ENCODE measurements at places on chromosomes 2 and 18.

DNA sequence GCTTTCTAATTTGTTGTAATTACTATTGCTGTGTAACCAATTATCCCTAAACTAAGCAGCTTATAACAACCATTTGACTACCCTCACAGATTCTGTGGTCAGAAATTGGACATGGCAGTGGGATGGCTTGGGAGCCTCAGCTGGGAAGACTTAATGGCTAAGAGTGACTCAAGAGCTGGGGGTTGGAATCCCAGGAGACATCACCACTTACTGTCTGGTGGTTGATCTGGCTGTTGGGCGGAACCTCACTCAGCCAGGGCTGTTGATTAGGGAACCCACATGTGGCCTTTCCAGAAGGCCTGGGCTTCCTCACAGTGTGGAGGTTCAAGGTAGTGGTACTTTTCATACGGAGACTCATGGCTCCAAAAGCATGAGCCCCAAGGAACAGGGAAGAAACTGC, 49.8 kb downstream of the E2F6 start:
- DNase-seq, result no peak

DNA sequence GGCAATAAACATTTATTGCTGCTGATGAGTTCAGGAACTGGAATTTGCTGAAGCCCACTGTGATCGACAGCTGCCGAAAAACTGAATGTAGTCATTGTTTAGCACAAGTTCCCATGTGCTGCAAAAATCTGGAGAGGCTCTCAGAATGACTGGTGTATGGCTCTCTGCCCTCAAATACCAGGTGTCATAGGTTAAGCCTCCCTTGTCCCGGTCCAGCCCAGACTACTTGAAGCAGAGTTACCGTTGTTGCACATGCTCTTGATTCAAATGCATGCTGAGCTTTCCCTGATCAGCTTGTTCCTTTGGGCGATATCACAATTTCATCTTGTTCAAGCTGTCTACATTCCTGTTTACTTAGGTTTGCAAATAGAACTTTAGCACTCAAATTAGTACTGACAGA, 625.2 kb downstream of the CPS1 start:
- DNase-seq, result peak; percentile 28

DNA sequence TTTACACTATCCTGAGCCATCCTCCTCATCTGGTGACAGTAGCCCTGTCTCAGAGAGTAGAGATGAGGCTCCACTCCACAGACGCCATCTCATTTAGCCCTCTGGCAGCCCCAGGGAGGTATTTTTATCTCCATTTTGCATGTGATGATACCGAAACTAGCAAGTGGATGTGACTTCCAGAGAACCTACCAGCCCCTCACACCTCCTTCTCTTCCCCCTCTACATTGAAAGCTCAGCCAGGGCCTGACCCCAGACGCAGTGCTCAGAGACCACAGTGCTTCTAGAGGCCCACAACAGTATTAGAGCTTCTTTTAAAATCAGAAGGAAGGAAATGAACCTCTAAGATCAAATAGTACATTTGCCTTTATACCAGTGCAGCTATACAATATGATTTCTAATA, 8.3 kb downstream of the GYPC start:
- DNase-seq, result no peak

DNA sequence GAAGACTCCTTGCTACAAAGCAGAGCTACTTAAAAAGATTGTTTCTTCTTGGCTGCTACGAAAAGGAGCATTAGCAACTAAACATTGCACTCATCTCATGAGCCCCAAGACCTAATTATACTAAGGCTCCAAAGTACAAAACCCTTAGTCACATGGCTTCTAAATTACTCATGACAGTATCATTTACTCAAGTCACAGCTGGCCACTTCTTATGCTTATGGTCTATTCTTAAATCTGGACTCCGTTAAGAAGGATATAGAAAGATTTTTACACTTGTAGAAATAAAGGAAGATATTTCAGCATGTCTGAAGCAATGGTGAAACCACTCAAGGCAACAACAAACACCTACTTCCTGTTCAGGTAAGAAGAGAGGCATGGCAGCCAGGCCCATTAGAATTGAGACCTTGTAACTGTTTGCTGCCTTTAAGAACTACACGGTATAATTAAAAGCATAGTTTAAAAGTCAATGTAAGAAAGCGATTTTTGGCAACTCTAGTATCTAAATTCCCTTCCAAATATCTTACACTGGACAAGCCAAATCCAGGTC, 12.7 kb downstream of the ANKRD44 start:
- no peak for DNase-seq

DNA sequence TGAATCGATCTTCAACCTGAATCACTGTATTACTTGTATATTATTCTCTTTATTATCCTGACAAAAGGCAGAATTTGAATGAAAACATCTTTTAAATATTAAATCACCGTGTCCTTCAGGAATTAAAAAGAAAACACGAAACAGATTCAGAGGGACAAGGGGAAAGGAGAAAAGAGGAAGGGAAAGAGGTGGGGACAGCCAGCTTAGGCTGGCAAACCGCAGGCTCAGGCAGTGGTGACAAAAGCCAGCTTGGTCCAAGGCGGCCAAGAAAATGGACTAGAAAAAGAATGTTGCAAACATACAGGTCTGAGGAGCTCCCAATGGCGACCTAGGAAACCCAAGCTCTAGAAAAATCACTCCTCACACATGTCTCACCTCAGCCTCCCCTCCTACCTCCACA, 6.8 kb downstream of the B4GALT6 start:
- DNase-seq, result no peak

- DNase-seq, result peak; percentile 11
Observed at GRCh38 chr2:177053038-177053437, 159.6 kb upstream of the HNRNPA3 start.

GRCh38 chr18:1050012-1050657, 145.5 kb downstream of the ADCYAP1 start:
- DNase-seq, result no peak

- peak; percentile 45 for DNase-seq
Observed at GRCh38 chr2:104766683-104767082, 87.2 kb upstream of the POU3F3 start.

DNA sequence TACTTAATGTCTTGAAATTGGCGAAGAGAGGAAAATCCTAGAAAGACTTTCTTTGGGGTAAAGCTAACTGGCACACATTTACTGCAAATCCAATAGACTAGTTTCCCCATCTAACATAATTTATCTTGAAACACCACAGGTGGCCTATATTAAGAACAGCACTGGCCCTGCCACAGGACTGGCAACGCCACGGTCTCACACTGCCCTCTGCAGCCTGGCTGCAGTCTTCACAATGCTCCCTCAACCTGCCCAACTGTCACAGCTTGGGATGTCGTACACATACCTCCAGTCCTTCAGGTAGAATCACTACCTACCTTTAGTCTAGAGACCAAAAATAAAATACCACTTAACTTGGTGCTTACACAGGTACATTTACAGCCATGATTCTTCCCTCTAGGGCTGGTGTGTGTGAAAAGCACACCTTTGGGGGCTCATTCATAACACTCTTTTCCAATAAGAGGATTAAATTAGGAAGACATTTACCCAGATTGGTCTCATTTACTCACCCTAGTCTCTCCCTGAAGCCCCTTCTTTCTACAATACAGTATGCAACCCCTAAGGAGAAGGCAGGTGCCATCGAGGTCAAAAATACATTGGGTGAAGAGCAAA, 222.2 kb downstream of the C1D start:
- DNase-seq, result peak; percentile 90

DNA sequence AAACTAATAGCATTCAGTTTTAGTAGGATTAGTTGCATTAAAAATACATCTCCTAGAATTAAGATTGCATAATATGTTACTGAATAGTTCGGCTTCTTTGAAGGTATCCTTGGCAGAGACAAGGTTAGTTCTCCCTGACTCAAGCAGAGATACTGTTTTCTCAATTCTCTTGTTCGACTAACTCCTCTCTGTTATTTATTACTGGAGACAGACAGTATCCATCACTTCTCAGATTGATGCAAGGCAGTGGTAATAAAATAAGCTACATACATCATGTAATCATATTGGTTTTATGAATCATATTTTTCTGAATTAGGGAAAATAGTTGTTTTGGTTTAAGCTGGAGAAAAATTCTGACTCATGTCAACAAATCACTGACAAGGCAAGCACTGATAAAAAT, 134.8 kb downstream of the SLC8A1 start:
- peak; percentile 12 for DNase-seq

GRCh38 chr2:219901155-219901554, 273.7 kb downstream of the SLC4A3 start:
- no peak for DNase-seq

GRCh38 chr2:133791191-133791590, 222.9 kb upstream of the NCKAP5 start:
- peak; percentile 58 for DNase-seq

DNA sequence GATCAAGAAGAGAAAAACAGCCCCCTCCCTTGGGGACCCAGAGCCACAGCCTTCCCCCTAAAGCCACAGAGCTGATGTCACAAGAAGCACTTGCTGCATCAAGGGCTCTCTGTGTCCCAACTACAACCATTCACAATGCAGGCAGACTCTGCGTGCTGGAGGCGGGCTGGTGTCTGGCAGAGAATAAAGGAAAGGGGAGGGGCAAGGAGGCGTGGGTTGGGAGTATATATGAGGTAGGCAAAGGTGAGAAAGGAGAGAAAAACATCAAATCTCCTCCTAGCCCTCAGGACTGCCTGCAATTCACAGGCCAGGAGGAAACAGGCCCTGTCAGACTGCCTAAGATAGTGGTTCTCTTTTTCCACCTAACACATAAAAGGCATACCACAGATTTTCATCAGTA, 48.8 kb upstream of the IHH start:
- no peak for DNase-seq

DNA sequence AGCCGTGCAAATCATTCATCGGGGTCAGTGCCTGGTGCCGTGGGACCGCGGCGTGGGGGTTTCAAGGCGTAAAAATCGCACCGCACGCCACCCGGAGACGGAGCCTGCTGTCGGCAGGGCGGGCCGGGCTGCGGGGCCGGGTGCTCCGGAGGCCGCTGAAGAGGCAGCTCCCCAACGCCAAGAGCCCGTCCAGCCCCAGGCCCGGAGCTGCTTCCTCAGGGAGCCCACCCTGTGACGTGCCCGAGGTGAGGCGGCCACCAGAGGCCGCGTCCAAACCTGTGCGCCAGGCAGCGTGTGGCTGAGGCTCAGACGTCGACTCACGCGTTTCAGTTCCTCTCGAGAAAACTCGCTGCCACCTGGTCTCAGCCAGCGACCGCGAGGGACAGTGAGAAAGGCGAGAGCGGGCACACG, 98.1 kb downstream of the NFATC1 start:
- no peak for DNase-seq

GRCh38 chr18:57077786-57078552, 68.9 kb upstream of the BOD1L2 start:
- DNase-seq, result no peak

- no peak for DNase-seq
Observed at GRCh38 chr2:65409045-65409444, 23.4 kb downstream of the SPRED2 start.

- DNase-seq, result peak; percentile 12
Observed at GRCh38 chr2:211055438-211055837, 499.0 kb downstream of the CPS1 start.

- DNase-seq, result peak; percentile 92
Observed at GRCh38 chr2:240387669-240388358, 47.6 kb upstream of the GPC1 start.

DNA sequence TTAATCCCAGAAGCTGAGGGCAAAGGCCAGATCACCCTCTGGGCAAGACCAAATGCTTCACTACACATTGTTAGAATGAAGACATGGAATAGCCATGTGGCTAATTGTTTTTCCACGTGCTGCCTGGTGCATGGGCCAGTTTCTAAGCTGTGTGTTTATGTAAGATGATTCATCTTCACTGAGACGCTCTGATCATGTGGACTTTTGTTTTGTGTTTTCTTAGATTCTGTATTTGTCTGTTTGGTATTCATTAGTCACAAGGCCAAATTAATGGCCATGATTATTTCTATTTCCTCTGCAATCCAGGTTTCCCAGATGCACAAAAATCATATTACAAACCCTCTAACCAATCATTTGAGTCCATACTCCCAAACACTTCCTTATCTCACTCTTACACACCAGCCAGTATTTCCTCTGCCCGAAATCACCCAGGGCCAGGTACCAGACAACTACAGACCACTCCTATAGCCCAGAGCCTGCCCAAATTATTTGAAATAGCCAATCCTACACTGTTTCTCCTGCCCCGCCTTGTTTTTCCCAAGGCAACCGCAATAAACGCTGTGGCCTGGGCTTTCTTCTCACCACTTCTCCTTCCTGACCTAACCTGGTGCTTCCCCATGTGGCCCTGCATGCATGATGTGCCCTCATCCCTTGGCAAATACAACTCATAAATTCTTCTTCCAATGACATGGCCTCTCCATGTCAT, 94.2 kb upstream of the SP3 start:
- peak; percentile 86 for DNase-seq

GRCh38 chr2:39265315-39265714, 21.5 kb upstream of the CDKL4 start:
- no peak for DNase-seq

GRCh38 chr2:111155610-111156009, 34.9 kb downstream of the BCL2L11 start:
- DNase-seq, result no peak

DNA sequence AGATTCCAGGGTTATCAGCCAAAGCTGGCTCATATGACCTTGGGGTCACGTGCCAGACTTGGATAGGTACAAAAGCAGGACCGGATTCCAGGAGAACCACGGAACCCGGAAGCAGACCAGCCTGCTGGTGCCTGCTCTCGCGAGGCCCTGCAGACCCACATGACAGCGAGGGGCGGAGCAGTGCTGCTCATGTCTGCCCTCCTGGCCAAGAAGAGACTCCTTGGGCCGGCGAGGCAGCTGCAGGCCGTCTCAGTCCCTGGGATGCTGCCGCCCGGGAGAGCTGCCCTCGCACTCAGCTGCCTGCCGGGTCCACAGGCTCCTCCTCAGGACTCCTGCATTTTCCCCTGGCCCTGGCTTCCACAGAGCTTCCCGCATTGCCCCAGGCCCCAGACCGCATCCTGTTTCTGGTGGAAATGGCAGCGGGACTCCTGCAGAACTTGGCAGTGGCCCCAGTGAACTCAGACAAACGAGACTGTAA, 739.5 kb downstream of the SOCS6 start:
- DNase-seq, result peak; percentile 82

DNA sequence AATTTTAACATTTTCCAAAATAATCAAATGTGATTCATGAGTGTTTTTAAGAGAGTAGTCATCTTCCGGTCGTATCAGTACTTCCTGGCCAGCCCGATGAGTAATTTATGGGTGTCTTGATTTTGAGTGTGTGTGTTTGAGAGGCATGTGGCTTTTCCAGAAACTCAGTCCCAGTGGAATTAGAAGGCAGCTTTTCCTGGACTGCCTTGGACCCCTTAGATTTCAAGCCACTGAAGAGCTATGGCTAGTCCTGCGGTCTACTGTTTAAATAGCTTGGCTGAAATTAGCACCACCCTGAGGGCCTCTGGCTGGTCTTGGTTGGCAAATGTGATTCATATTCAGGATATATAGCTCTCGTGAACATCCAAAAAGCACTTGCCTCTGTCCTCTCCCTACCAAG, 59.4 kb downstream of the HK2 start:
- peak; percentile 69 for DNase-seq

- DNase-seq, result peak; percentile 88
Observed at GRCh38 chr2:135685361-135685760, 56.3 kb upstream of the UBXN4 start.

DNA sequence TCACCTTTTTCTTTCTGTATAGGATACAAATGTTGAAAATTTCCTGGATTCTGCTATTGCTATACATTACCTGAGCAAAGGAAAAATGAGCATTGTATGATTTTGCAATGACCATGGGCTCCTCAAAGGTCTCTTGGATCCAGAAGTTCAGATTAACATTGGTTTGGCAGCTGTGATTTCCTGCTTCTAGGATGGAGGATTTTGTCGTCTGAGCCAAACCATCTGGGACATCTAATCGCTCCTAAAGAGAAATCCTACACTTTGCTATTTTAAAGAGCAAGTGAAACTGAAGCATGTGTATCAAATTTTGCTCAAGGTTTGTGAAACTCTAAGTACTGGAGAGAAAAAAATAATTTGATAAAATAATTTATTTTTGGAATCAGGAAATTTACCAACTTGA, 115.1 kb upstream of the ST6GAL2 start:
- DNase-seq, result no peak

All from choroid plexus epithelial cell (primary cell).